ENCODE measurements at places on chromosomes 5 and 9. TPM values are rescaled to one million over a fixed set of nuclear protein-coding genes. Genes with fewer than 3 reads are reported as not detected.

DNA sequence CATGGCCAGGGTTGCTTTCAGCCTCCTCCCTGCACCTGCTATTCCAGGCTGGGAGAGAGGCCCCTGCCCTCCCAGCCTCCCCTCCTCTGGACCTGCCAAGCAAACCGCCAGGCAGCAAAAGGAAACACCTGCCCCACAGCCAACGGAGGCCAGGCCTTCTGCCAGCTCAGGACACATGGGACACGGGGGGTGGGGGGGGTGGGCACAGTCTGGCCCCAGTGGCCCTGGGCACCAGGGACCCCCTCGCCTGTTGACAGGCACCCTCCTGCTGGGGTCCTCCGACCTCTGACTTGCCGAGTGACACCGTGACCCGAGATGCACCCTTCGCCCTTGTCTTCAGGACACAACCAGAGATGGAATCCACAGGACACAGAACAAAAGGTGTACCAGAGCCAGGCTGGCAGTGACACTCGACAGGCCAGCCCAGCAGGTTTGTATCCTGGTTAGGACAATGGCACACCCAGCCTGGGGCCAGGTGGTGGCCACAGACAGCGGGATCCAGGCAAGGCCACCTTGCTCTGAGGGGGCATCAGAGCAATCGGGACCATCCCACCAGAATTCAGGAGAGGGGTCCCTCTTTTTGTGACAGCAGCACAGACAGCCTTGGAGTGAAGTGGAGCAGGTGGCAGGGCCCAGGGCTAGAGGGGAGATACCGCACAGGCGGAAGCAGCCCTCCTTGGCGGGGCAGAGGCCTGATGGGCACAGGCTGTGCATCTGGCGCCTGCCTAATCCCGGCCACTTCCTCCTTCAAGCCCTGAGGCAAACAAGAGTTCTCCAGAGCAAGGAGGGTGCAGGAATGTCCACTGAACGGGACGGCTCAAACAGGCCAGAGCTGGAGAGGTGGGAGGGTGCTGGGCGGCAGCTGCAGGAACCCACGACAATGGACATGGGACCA, 1.3 kb upstream of the TMEM210 start:
- H3K27me3 ChIP-seq = no peaks in the 10 kb centered on the region
- no peaks in the 10 kb centered on the region for H3K36me3 ChIP-seq
- peaks cover 11% of the 10 kb centered on the region for H3K4me1 ChIP-seq

GLDC gene
- total RNA-seq = not detected

ACOT12 gene
- total RNA-seq = 0.06 TPM

PCDHGC4 gene
- total RNA-seq = 1.4 TPM

DNA sequence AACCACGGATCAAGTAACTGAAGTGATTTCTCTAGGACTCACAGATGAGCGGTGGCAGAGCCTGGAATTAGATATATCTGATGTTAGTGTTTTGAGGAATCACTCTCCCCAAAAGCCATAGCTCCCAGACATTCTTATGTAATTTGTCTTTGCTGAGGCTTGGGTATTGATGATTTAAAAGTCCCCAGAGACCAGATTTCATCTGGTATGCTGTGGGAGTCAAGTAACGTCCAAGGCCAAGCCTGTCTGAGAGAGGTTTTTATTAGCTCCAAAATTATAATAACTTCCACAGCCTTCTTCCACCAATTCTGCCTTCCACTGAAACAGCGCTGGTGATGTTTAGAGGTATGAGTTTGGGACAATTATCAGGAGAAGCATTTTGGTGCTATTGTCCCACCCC, 21.3 kb upstream of the KCNIP1 start:
- no peaks in the 10 kb centered on the region for H3K27me3 ChIP-seq
- no peaks in the 10 kb centered on the region for H3K36me3 ChIP-seq
- no peak for DNase-seq
- no peak overlapping the region for H3K4me3 ChIP-seq

- H3K36me3 ChIP-seq = no peaks in the 10 kb centered on the region
- no peaks in the 10 kb centered on the region for H3K27me3 ChIP-seq
- DNase-seq = no peak
- H3K27ac ChIP-seq = no peak overlapping the region
These were observed 28.2 kb upstream of the CCNB1 start for GRCh38 chr5:69138766-69139165.

- no peaks in the 10 kb centered on the region for H3K36me3 ChIP-seq
- H3K4me1 ChIP-seq = peaks cover 8% of the 10 kb centered on the region
- no peaks in the 10 kb centered on the region for H3K27me3 ChIP-seq
These were observed 107.0 kb downstream of the TRIO start for GRCh38 chr5:14250084-14250695.

DDX4 gene
- total RNA-seq = 0.31 TPM

DNA sequence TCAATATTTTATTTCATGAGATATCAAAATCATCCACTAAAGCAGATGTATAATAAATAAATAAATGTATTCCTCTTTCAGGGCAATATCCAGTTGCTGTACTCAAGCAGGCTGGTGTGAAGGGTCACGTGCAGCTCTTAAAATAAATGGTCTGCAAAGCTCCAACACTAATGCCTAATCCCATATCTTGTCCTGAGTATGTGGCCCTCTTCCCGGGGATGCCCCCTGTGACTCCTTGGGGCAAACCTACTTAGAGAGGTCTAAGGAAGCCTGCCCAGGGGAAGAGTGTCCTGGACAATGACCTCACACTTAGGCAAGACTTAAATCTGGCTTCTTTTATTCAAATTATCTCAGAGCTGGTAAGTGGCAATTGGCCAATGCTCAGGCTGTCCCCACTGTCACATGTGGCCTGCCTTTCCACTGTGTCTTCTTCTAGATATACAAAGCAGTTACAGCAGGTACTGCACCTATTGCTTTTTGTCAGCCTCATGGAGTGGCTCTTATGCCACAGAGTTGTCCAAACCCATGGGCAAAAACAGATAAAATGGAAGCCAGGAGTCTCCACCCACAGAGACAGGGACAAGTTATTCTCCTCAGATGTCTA, 55.3 kb downstream of the SEMA5A start:
- H3K27me3 ChIP-seq = no peaks in the 10 kb centered on the region
- H3K4me3 ChIP-seq = no peak overlapping the region
- no peaks in the 10 kb centered on the region for H3K4me1 ChIP-seq

- no peaks in the 10 kb centered on the region for H3K4me1 ChIP-seq
- H3K36me3 ChIP-seq = no peaks in the 10 kb centered on the region
- H3K27me3 ChIP-seq = no peaks in the 10 kb centered on the region
- no peak overlapping the region for H3K27ac ChIP-seq
- no peak overlapping the region for H3K4me3 ChIP-seq
These were observed 53.7 kb upstream of the IER5L start for GRCh38 chr9:129231759-129232158.

SLC22A4 gene
- total RNA-seq = 0.53 TPM

CA9 gene
- 75.6 TPM for total RNA-seq

GABRA6 gene
- not detected for total RNA-seq

ADAMTS16 gene
- 3.5 TPM for total RNA-seq

- no peaks in the 10 kb centered on the region for H3K27me3 ChIP-seq
- H3K36me3 ChIP-seq = peaks cover 12% of the 10 kb centered on the region
- no peak overlapping the region for H3K27ac ChIP-seq
- no peak overlapping the region for H3K4me3 ChIP-seq
- DNase-seq = no peak
- no peaks in the 10 kb centered on the region for H3K4me1 ChIP-seq
These were observed 76.5 kb upstream of the CER1 start for GRCh38 chr9:14799030-14799429.

GRCh38 chr9:71725590-71726338, 42.5 kb downstream of the CEMIP2 start:
- no peaks in the 10 kb centered on the region for H3K27me3 ChIP-seq
- H3K36me3 ChIP-seq = peaks cover 39% of the 10 kb centered on the region
- peaks cover 7% of the 10 kb centered on the region for H3K4me1 ChIP-seq
- H3K27ac ChIP-seq = no peak overlapping the region
- no peak overlapping the region for H3K4me3 ChIP-seq
- DNase-seq = no peak

DNA sequence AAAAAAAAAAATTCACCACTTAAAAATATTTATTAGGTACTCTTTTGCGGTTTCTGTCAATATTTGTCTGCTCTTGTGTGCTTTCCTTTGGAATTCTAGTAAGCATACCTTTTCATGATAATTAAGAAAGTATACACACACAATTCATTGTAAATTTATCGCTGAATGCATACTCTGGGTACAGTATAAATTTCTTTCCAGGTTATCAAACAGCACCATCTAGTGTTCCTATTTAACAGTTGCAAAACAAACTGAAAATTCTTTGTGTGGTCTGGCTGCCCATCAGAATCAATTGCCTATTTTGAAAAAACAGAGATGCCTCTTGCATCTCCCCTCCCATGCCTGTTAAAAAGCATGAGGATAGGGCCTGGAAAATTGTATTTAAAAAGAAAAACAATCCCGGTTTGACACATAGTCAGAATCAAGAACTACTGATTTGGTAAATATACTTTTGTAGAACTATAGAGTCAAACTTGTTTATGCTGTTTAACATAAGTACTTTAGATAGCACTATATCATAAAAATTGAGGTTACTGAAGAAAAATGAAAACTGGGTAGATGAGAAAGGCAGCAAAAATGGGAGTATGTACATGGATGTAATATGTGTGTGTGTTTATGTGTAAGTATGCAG, 16.2 kb downstream of the PGGT1B start:
- H3K27ac ChIP-seq = no peak overlapping the region
- H3K36me3 ChIP-seq = no peaks in the 10 kb centered on the region
- no peaks in the 10 kb centered on the region for H3K27me3 ChIP-seq
- DNase-seq = no peak

- no peaks in the 10 kb centered on the region for H3K4me1 ChIP-seq
- no peak overlapping the region for H3K27ac ChIP-seq
- DNase-seq = no peak
- no peak overlapping the region for H3K4me3 ChIP-seq
These were observed 70.3 kb downstream of the ZNF366 start for GRCh38 chr5:72436796-72437471.

GRCh38 chr9:128409978-128410377, 10.7 kb upstream of the CERCAM start:
- H3K36me3 ChIP-seq = no peaks in the 10 kb centered on the region
- H3K4me1 ChIP-seq = no peaks in the 10 kb centered on the region
- H3K27ac ChIP-seq = no peak overlapping the region
- H3K4me3 ChIP-seq = no peak overlapping the region

DNA sequence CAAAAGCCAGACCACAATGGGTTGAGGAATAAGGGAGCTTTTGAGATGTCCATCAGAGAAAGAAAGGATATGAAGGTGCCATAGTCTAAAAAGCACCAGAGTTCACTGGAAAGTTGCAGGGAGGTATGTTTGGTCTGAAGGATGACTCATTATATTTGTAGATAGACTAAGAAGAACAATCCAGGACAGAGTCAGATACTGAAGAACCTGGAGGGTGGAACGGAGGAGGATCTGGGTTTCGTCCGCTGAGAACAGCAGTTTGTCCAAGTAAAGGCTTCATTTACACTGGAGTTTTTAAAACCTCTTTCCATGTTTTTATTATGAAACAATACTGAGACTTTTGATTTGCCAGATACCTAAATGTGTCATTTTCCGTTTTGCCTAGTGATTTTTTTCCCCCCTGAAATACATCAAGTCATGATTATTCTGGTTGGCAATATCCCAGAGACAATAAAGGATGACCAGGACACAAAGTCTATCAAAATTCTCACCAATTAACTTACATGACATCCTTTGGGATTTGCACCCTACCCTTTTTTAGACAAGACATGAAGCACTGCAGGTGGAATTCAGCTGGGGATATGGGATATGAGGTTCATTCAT, 219.9 kb downstream of the MLLT3 start:
- H3K4me1 ChIP-seq = no peaks in the 10 kb centered on the region
- H3K27ac ChIP-seq = no peak overlapping the region
- no peaks in the 10 kb centered on the region for H3K27me3 ChIP-seq
- no peaks in the 10 kb centered on the region for H3K36me3 ChIP-seq

- no peaks in the 10 kb centered on the region for H3K4me1 ChIP-seq
- no peak overlapping the region for H3K4me3 ChIP-seq
- DNase-seq = no peak
- H3K27ac ChIP-seq = no peak overlapping the region
- no peaks in the 10 kb centered on the region for H3K27me3 ChIP-seq
These were observed 136.4 kb downstream of the SAXO1 start for GRCh38 chr9:18896531-18897179.

DNA sequence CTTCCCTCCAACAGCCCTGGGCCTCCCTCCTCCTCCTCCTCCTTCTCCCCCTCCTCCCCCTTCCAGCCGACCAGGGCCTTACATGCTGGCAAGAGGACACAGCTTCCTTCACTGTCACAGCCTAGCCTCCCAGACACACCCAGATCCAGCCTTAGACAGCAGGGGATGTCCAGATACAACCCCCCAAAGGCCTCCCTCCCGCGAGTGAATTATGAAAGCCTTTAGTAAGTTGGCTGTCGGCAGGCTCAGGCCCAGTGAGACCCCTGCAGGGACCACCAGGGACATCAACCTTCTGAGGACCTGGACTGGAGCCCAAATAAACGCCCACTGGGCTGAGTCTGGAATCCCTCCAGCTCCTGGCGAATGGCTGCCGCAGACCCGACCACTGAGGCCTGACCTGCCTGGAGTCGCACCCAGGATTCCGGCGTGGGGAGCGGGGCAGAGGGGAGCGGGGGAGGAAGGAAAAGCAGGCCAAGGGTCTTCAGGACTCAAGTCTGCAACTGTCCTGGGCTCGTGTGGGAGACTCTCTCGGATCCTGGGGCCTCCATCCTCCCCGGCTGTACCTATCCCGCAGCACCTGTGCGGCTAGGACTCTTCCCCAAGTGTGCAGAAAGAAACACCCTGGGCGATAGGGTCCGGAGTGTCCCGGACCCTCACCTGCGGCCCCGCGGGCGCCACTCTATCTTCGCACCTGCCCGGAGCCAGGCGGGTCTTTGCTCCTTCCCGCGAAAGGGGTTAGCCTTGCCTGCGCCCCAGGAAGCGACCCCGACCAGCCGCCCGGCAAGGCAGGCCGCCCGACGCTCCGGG, 705 bp downstream of the SEPTIN8 start:
- no peaks in the 10 kb centered on the region for H3K27me3 ChIP-seq
- peak overlapping the region; percentile 65 for H3K27ac ChIP-seq
- no peaks in the 10 kb centered on the region for H3K36me3 ChIP-seq

- no peak for DNase-seq
- no peaks in the 10 kb centered on the region for H3K36me3 ChIP-seq
- no peak overlapping the region for H3K4me3 ChIP-seq
- H3K27me3 ChIP-seq = no peaks in the 10 kb centered on the region
These were observed 9.3 kb upstream of the PFDN1 start for GRCh38 chr5:140312067-140312790.

GRCh38 chr5:108060340-108060739, 321.6 kb downstream of the FBXL17 start:
- no peaks in the 10 kb centered on the region for H3K27me3 ChIP-seq
- no peaks in the 10 kb centered on the region for H3K4me1 ChIP-seq
- no peak overlapping the region for H3K27ac ChIP-seq
- no peaks in the 10 kb centered on the region for H3K36me3 ChIP-seq
- DNase-seq = no peak
- H3K4me3 ChIP-seq = no peak overlapping the region

MARCOL gene
- total RNA-seq = not detected

GRCh38 chr5:144028636-144029035, 141.8 kb downstream of the YIPF5 start:
- peak overlapping the region; percentile 56 for H3K27ac ChIP-seq
- DNase-seq = no peak
- no peaks in the 10 kb centered on the region for H3K27me3 ChIP-seq
- H3K4me3 ChIP-seq = no peak overlapping the region
- no peaks in the 10 kb centered on the region for H3K4me1 ChIP-seq

ISL1 gene
- total RNA-seq = 6.8 TPM

ERGIC1 gene
- total RNA-seq = 83.2 TPM

LRRC14B gene
- not detected for total RNA-seq

CCNI2 gene
- total RNA-seq = 1.8 TPM
